Fibroblast of skin of left quadriceps (primary cell): ENCODE measurements at places on chromosomes 16 and 17.

DNA sequence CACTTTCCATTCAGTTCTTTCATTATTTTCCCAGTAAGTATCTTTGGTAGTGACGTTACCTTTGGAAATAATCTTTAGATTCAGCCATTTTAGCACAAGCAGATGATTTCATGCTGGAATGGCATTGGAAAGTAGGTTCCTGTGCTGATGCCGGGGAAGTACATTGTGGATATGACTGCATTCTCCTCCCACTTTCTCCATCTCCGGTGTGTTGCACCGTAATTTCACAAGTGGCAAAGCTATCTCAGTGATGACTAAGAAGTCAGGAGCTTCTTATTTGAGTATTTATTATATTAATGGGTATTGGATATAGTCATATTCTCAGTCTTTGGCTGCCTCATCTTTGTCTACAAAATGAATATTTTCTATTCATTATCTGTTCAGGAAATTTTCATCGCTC lies 69.8 kb downstream of the MRTFB start:
- no peak for DNase-seq

DNA sequence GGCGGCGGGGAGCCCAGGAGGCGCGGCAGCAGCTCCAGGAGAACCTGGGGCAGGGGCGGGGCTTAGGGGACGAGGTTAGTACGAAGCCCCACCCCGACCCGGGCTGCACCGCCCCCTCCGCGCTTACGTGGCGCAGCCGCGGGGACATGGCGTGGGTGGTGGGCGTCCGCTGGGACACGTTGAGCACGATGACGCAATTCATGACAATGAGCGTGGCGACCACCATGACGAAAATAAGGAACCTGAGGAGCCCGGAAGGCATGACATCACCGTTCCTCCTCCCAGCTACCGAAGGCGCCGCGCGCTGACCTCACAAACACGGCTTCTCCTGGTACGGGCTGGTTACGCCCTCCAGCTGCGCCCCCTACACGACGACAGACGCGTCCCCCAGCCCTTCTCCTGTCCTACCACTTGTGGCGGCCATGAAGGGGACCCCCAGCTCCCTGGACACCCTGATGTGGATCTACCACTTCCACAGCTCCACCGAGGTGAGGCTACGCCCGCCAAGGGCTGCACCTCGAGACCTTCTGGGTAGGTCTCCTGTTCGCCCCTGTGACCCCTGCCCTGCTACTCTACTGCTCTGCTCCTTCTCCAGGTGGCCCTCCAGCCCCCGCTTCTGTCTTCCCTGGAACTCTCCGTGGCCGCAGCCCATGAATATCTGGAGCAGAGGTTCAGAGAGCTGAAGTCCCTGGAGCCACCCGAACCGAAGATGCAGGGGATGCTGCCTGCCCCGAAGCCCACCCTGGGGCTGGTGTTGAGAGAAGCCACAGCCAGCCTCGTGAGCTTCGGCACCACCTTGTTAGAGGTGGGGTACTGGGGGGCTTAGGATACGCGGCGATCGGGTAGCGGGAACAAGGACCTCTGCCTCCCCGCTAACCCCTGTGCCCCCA lies at the start of gene C17orf107:
C17orf107 (plus strand) TSS at position 196 of the 890 bp plus-strand sequence; CDS start at position 423, 227 bp downstream.
- DNase-seq, result peak; percentile 58

GRCh38 chr17:42780851-42781638 lies 635 bp downstream of the WNK4 start:
- DNase-seq, result no peak

DNA sequence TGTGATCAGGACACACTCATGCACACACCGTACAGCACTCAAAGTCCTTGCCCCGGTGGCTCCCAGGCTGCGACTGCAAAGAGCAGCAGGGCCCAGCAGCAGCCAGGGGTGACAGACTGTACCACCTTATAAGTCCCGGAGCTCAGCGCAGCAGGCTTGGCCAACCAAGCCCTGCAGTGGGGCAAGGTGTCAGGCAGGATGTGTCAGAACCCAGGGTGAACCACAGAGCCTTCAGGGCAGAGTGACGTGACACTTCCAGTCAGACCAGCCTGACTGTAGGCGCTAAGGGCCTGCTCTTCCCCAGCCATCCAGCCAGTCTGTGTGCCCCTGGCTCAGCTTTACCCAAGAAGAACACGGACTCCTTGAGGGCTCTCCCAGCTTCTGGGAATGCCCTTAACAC lies 204.1 kb downstream of the COPRS start:
- no peak for DNase-seq

DNA sequence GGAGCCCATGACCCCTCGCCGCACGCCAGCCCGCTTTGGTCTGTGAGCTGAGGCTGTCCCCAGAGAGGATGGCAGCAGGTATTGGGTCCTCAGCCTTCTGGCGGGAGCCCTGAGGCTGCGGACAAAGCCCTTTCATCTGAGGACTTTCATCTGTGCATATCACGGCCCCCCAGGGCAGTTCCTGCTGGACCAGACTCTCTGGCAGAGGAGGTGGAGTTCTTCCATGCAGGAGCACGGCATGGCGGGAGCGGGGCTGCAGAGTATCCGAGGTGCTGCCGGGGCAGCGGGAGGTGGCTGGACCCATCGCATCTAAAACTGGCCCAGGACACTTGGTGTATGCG lies 18.8 kb downstream of the DHX38 start:
- no peak for DNase-seq

GRCh38 chr16:55899857-55900256 lies 24.7 kb upstream of the CES5A start:
- DNase-seq, result no peak

- no peak for DNase-seq
These were observed 63.0 kb downstream of the SMG6 start for GRCh38 chr17:2240541-2240940.

DNA sequence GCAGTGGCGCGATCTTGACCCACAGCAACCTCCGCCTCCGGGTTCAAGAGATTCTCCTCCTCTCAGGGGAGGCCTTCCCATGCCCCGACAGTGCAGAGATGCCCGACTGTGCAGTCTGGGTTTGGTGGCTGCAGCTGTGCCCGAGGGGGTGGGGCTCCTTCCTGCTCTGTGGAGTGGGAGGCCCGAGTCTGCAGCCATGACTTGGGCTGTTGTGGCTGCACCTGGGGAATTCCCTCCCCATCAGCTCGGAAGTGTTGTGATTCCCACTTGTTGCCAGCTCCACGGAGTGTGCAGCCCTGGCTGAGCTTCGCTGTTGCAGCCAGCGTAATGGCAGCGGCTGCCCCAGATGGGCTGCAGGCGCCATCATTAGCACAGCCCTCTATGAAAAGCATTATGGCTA lies 66.4 kb upstream of the SMIM36 start:
- no peak for DNase-seq

DNA sequence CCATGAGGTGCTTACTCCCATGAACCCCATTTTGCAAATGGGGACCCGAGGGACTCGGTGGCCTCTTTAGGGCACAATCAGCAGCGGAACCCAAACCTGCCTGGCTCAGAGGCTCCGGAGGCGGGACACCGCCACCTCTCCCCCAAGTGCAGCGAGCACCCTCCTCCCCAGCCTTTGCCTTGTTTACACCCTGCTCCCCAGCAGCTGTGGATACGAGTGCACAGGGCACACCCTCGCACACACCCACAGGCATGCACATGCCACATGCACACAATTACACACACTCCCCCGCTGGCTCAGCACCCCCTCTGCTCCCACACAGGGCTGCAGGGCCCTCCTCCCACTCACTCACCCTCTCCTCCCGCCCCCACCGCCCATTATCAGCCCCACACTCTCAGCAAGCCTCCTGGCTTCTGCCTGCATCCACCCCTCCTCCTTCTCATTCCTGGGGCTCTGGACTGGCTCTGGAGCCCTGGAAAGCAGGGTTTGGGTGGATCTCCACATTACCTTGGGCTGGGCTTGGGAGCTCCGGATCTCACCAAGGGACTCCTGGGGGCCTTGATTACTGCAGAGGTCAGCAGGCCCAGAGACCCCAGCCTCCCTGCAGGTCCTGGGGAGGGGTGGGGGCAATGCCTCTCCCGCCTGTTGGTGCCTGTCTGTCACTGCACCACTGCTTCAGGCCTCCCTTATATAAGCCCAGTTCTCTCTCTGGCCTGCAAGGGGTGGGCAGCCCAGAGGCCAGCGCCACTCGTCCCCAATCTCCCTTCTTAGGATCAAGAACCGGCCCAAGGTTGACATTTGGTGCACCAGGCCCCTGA lies 6.4 kb downstream of the PDK2 start:
- peak; percentile 51 for DNase-seq

GRCh38 chr17:61393550-61393903 lies 6.1 kb upstream of the TBX2 start:
- no peak for DNase-seq

DNA sequence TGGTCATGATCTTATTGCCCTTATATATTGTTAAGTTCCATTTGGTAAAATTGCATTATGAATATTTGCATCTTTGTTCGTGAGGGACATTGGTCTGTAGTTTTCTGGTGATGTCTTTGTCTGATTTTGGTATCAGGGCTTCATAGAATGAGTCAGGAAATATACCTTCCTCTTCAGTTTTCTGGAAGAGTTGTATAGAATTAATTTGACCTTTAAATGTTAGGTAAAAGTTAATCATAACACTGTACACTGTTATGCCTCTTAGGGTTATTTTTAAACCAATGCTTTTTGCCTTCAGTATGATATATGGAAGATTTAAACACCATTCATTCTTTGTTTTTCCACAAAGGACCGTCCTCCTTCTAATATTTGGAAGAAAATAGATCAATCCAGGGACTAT lies 180.0 kb downstream of the CHD9 start:
- no peak for DNase-seq

DNA sequence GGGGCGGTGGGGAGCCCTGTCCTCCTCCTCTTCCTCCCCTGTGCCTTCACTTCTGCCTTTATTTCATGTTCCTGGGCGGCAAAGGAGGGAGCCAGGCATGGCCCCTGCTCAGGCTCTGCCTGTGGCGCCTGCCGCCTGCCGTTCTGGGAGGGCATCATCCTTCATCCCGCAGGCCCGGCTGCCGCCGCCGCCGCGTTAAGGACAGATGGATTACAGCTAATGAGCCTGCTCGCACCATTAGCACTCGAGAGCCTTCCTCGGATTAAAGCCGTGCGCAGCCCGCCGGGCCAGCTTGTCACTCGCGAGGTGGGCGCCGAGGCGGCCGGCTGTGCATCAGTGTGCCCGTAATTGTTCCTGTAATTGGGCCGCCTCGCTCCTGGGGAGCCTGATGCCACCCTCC lies 127.7 kb upstream of the GSE1 start:
- no peak for DNase-seq

GRCh38 chr16:56615353-56615752 lies 7.0 kb downstream of the MT2A start:
- DNase-seq, result no peak

GRCh38 chr16:81705261-81705660 lies 73.8 kb upstream of the PLCG2 start:
- DNase-seq, result no peak

DNA sequence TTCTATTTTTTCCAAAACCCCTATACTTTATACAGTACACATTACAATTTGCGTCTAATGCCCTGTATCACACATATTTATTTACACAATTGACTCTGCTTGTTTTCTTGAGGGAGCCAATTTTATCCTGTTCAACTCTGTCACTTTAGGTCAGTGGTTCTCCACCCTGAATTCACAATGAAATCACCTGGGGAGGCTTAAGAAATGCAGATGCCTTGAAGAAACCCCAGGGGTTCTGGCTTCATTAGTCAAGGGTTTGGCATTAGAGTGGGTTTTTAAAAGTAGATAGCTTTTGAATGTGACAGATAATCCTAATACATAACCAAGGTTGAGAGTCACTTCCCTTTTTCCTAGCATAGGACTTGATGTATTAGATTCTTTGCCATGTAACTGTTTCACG lies 398.6 kb upstream of the ERCC4 start:
- DNase-seq, result no peak

GRCh38 chr17:9021158-9021991 lies at the start of gene NTN1:
TSS of gene NTN1 (plus strand) at chr17:9021510. CDS start at chr17:9022374, 864 bp downstream.
- DNase-seq, result peak; percentile 4

GRCh38 chr17:44738214-44738906 lies 20.4 kb upstream of the ADAM11 start:
- DNase-seq, result no peak

GRCh38 chr17:52147431-52147830 lies 11.1 kb downstream of the CA10 start:
- no peak for DNase-seq

- DNase-seq, result peak; percentile 14
These were observed 24.4 kb upstream of the ADCY9 start for GRCh38 chr16:4140652-4141051.

GRCh38 chr17:58913971-58914769 lies 158.5 kb downstream of the PPM1E start:
- peak; percentile 24 for DNase-seq

- DNase-seq, result no peak
These were observed 342.2 kb upstream of the TNRC6C start for GRCh38 chr17:77616254-77616731.

DNA sequence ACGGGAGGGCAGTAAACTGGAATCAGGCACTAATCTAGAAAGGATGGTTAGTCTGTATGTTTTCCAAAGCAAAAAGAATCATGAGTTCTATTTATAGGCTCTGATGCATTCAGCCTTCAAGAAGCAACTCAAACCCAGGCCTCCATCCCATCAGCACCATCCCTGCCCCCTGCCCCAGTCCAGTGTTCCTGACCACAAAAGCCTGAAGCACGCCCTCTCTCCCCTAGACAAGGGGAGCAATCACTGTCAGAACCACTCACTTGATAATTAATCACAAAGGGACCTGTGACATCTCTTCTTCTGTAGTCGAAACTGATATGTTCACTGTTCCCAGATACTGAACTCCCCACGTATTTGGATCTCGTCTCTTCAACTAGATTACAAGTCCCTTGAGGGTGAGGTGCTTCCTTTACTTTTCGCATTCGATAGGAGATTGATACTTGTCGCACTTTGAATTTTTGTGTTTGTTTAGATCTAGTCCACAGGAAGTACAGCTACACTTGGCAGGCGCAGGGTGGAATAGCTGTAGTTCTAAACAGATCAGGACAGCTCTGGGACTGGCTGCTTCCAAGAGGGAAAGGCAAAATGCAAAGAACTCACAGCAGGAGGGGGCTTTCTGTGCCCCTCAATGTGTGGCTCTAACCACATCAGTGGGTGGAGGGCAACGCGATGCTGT lies 36.4 kb upstream of the CCDC182 start:
- no peak for DNase-seq

- DNase-seq, result no peak
These were observed 674 bp downstream of the ZNF821 start for GRCh38 chr16:71883168-71883848.

DNA sequence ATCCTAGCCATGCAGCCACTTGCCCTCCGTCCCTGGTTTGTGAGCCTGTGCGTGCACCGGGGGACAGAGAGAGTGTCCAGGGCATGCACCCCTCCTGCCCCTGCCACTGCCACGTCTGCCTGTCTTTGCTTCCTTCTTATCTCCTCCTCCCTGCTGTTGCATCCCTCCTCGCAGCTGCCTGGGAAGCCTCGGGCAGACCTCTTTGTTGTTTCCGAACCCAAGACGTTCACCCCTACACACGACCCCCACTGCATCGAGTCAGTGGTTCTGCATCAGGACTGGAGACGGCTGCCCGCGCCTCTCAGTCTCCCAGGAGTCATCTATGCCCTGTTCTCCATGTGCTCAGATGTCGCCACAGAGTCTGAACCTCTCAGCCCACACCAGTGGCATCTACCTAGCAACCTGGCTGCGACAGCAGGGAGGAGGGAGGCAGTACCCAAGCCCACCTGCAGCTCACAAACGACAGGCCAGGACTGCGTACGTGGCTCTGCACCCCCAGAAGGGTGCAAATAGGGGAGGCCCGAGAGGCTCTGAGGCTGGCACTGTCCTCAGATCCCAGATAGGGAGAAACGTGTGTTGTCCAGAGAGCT lies 5.2 kb downstream of the TIMP2 start:
- no peak for DNase-seq
